ENCODE measurements at places on chromosomes 7 and 10.

DNA sequence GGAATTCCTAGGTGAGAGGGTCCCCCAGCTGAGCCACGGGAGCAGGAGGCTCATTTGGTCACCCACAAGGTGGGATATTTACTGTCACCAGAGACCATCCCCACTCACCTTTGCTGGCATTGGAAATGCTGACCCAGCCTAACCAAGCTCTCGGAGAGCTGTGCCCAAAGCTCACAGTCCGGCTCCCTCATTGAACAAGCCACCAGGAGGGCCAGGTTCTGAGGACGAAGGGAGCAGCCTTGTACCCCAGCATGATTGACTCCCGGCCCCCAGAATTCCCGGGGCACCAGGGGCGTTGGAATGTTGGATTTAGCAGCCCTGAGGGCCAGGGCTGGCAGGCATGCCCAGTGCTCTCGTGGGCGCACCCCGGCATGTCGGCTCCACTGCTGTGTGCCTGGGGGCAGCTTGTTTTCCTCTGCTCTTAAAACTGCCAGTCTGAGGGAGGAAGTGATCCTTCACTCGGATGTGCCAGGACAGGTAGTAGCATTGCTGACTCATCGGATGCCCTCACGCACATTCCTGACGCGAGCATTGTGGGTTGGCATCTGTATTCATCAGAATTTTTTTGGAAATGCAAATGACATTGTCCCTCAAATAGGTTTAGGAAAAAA, 23.3 kb downstream of the CLIP2 start:
- no peak for DNase-seq

GRCh38 chr7:120724448-120724847, 133.5 kb downstream of the TSPAN12 start:
- no peak for DNase-seq

- DNase-seq: peak; percentile 68
Measured at GRCh38 chr7:43700059-43700501, 29.2 kb downstream of the COA1 start.

DNA sequence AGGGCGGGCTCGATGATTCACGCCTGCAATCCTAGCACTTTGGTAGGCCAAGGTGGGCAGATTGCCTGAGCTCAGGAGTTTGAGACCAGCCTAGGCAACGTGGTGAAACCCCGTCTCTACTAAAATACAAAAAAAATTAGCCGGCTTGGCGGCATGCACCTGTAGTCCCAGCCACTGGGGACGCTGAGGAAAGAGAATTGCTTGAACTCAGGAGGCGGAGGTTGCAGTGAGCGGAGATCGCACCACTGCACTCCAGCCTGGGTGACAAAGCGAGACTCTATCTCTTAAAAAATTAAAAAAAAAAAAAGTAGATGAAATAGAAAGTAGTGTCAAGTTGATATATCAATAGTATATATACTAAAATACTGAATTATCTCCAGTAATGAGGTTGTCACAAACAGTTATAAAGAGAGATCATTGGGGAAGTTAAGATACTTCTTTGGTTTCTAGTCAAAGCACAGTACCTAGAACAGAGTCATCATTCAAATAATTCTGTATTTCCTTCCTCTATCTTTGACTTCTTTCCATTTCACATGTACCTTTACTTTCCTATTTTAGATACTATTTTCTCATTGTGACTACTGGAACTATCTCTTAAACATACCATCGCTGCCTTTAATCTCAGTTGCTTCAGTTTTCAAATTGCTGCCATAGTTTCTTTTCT, 491.7 kb downstream of the GRM8 start:
- no peak for DNase-seq

GRCh38 chr10:113610631-113611601, 52.9 kb downstream of the NRAP start:
- no peak for DNase-seq

DNA sequence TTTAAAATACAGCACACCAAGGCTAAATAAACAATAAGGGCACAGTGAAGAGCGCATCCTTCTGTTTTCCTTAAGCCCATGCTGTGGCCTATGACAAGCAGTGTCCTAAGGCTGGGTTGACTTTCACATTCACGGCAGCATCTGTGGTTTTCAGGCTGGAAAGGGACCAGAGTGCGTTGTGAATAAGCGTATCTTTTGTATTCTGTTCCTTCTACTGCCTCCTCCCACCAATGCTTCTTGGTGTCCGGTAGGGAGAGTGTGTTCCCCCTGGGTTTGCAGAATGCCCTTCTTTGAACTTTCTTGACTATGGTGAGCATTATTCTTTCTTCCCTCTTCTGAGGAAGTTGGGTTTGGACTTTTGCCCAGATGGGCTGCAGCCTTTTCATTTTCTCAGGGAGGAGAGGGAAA, 73.6 kb downstream of the ABCA13 start:
- DNase-seq: peak; percentile 9

GRCh38 chr7:39043531-39043930, 65.8 kb downstream of the POU6F2 start:
- no peak for DNase-seq

GRCh38 chr7:74627661-74628411, 29.7 kb upstream of the GTF2I start:
- peak; percentile 74 for DNase-seq

GRCh38 chr10:121709675-121710073, 111.4 kb upstream of the FGFR2 start:
- peak; percentile 55 for DNase-seq

DNA sequence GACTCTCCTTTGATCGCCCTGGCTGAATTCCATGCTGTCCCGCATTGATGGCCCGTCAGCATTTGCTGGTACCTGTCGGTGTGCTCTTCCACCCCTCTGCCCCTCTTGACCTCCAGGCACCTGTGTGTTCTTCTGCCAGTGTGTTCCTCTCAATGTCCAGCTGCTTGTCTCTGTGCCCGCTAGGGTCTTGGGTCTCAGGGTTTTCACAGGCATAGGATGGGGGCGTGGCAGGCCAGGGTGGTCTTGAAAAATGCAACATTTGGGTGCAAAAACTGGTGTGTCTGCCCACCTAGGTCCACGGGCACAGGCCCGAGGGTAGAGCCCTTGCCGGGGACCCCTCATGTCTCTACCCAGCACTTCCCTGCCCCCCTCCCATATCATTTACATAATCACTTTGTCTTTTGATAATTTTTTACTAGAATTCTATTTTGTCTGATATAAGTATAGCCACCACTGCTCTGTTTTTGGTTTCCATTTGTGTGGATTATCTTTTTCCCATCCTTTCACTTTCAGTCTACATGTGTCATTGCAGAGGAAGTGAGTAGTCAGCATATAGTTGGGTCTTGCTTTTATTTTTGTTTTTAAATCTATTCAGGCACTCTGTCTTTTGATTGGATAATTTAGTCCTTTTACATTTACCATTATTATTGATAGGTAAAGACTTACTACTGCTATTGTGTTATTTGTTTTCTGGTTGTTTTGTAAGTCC, 46.6 kb upstream of the ADRA2A start:
- DNase-seq: no peak

GRCh38 chr10:32169556-32169955, 113.3 kb upstream of the KIF5B start:
- DNase-seq: no peak

DNA sequence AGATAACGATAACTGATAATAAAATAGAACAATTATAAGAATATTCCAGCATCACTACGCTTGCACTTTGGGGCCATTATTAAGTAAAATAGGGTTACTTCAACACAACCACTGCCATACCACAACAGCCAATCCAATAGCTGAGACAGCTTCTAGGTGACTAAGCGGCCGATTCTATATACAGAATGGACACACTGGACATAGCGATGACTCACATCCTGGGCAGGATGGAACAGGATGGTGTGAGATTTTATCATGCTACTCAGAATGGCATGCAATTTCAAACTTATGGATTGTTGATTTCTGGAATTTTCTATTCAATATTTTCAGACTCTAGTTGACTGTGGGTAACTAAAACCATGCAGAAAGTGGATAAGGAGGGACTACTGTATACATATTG, 920.9 kb downstream of the LRMDA start:
- DNase-seq: peak; percentile 14

- DNase-seq: peak; percentile 93
Measured at GRCh38 chr10:75210282-75211006, at the start of gene VDAC2. Gene VDAC2, plus strand, starts transcription at chr10:75210796. Its CDS starts 363 bp downstream, at chr10:75211159.

GRCh38 chr10:96511044-96511945, 2.4 kb downstream of the TLL2 start:
- peak; percentile 55 for DNase-seq

GRCh38 chr7:99772565-99772964, 11.4 kb downstream of the CYP3A4 start:
- no peak for DNase-seq

DNA sequence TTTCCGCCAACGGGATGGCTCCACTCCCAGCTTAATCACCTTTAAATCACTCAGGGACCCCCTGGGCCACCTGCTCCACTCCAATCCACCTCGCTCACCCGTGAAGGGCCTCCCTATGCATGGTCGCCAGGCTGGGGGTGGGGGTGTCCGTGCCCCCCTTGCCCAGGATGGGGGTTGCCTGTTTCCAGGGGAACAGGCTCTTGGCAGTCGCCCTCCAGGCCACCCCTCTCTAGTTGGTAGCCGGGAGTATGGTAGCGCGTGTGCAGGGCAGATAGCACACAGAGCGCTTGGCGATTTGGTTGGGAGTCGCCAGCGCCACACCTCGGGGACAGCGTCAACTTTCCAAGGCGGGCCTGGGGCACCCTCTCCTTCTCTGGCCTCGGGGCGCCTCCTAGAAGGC, 134.9 kb upstream of the ZNF92 start:
- DNase-seq: no peak

DNA sequence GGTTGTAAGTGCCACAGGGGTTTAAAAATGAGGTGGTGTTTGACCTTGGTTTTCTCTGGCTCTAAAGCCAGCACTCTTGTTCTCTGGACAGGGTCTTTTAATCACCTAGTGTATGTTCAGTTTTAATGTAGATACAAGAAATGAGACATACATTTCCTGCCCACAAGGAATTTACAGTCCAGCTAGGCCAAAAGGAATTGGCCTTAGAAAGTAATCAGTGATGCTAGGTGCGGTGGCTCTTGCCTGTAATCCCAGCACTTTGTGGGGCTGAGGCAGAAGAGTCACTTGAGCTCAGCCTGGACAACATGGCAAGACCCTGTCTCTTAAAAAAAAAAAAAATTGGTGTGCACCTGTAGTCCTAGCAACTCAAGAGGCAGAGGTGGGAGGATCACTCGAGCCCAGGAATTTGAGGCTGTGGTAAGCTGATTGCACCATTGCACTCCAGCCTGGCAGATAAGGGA, 100.2 kb downstream of the LRMDA start:
- peak; percentile 64 for DNase-seq

DNA sequence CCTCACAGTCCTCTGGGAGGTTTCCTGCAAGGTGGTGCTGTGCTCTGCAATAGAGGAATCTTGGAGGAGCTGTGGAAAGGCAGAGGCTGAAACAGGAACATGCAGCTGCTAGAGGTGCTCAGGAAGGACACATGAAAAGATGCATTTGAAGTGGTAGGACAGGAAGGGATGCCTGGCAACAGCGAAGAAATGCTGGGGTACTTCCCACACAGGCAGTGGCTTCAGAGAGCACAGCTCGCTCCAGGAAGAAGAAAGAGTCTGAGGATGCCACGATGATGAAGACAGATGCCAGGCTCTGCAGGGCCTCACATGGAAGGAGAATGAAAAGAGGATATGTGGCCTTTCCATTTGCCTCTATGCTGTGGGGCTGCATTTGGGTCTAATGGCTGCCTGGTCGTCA, 77.0 kb upstream of the TMEM72 start:
- DNase-seq: no peak

DNA sequence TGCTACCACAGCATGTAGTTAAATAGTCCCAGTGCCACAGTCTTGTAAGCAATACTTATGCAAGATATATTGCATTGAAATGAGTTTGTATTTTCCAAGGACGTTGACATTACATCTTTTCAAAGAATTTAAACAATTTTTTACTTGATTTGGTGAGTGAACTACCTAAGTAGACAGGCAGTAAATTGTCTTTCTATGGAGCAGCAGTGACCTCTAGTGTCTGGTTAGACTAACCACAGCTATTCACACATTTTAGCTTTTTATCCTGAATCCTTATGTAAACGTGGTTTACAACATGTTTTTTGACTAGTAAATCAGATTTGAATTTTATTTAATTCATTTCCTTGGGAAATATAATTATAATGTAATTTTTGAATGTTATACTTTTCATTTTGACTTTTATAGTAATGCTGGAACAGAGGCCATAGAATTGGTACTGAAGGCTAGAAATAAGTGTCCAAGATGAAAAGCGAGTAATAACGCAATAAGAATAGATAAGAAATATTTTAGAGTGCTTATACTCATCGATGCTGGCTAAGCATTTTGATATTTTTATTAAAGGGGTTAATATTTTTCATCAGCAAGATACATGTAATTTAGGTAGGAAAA, 5.6 kb downstream of the LRRTM3 start:
- peak; percentile 71 for DNase-seq

DNA sequence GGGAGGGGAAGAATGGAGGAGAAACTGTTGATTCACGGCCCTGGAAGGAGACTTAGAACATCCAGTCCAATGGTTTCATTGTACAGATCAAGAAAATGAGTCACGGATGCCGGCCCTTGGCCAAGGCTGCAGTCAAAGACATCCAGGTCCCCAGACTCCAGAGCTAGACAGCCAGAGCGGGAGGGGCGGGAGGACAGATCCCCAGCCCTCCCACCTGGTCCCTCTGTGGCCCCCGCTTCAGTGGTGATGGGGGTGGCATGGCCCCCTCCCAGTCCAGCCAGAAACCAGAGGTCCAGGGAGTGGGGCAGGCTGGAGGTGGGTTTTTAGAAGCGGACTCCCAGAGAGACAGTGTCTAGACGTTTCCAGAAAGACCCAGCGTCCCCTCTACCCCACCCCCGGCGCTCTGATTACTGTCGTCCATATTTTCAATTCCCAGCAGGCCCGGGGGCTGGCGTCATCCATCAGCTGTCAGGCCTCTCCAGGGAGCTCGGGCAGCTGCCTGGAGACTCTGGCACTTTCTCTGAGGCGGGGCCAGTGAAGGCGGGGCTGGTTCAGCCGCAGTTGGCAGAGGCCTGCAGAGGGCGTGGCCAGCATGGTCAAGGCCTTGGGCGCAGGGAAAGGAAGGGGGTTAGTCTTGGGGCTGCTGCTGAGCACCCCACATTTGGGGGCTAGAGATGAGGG, 8.0 kb upstream of the HSPB1 start:
- peak; percentile 56 for DNase-seq

DNA sequence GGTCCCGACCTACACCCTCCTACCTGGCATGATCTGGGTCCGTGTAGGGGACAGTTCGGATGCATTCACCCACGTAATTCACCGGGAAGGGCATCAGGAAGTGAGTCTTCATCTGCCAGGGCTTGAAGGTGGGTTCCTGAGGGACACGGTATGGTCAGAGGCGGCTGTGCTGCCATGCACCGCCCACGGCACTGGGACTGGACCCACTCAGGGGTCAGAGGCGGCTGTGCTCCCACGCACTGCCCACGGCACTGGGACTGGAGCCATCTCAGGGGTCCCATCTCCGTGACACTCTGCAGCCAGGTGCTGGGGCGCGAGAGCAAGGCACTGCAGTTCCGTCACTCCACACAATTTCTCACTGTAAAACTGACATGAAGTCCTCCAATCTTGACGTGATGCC, 29.2 kb downstream of the PITRM1 start:
- no peak for DNase-seq
